ENCODE measurements at places on chromosomes 7 and 10. TPM values are rescaled to one million over a fixed set of nuclear protein-coding genes. Genes with fewer than 3 reads are reported as not detected.

SPRN gene
- not detected for total RNA-seq

DPP6 gene
- not detected for total RNA-seq

ZWINT gene
- total RNA-seq = 40.1 TPM

DENND2A gene
- total RNA-seq = 0.19 TPM

ZNF22 gene
- 42.1 TPM for total RNA-seq

AS3MT gene
- 0.98 TPM for total RNA-seq

TMEM270 gene
- not detected for total RNA-seq

TRIL gene
- 4.2 TPM for total RNA-seq

C10orf105 gene
- under 0.01 TPM for total RNA-seq

INHBA gene
- 21.2 TPM for total RNA-seq

PNLIP gene
- not detected for total RNA-seq

CLRN3 gene
- not detected for total RNA-seq

HECTD2 gene
- 8.4 TPM for total RNA-seq

SGCE gene
- 59.4 TPM for total RNA-seq

PWWP2B gene
- total RNA-seq = 15.8 TPM

SPOCK2 gene
- 0.98 TPM for total RNA-seq

MSANTD7 gene
- total RNA-seq = 17.0 TPM

SEMA3D gene
- total RNA-seq = 0.57 TPM

CDC14C gene
- not detected for total RNA-seq

SFTPA2 gene
- total RNA-seq = not detected

EPO gene
- total RNA-seq = not detected

FZD1 gene
- 7.2 TPM for total RNA-seq

CNPY1 gene
- total RNA-seq = not detected

HABP2 gene
- total RNA-seq = not detected

C7orf33 gene
- not detected for total RNA-seq

AUTS2 gene
- total RNA-seq = 1.6 TPM

CYP3A4 gene
- not detected for total RNA-seq

WNT8B gene
- not detected for total RNA-seq

SRGN gene
- 765 TPM for total RNA-seq

HOXA6 gene
- total RNA-seq = 4.0 TPM

AKR1C4 gene
- not detected for total RNA-seq

ITIH5 gene
- total RNA-seq = not detected

LIPA gene
- 23.8 TPM for total RNA-seq

SORCS1 gene
- not detected for total RNA-seq

SLC35G1 gene
- total RNA-seq = 3.3 TPM

Data from vein endothelial cell (primary cell).